GM12891 (cell line): ENCODE measurements at places on chromosomes 1 and 21.

DNA sequence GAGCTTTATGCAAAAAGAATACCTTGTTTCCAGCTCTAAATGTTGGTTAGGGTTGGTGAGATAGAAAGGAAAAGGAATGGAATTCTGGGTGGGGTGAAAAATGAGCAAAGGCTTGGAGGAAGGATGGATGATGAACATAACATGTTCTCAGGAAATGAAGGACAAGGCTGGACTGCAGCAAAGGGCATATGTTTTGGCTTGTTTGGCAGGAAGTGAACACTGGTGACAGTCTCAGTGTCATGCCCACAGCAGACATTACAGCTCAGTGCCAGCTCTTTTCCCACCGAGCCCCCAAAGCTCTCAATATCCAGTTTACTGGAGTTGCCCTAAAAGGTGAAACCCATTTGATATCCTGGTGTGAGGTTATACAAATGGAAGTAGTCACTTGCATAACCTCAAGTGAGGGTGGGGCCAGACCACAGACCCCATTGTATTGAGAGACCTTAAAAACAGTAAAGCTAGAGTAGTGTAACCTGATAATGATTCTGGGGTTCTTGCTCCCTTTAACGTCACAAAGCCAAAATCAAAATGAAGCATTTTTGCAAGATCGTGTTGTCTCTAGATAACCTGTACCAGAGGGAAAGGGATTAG, 270.6 kb downstream of the NFIA start:
- no peak for DNase-seq

DNA sequence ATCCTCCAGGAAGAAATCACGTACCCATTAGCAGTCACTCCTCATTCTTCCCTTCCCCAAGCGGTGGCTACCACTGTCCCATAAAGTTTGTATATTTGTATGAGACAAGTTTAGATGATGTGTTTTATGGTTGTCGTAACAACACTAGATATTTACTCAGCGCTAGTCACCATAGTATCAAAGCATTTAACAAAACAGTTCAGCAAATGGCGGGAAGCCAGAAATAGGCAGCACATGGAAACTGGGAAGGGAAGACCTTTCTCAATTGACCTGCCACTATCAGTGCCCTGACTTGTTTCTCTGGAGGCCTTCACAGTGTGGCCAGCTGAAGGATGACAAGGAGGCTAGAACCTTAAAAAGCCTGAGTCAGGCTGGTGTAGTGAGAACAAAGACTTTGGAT, 31.1 kb downstream of the CNST start:
- no peak for DNase-seq

DNA sequence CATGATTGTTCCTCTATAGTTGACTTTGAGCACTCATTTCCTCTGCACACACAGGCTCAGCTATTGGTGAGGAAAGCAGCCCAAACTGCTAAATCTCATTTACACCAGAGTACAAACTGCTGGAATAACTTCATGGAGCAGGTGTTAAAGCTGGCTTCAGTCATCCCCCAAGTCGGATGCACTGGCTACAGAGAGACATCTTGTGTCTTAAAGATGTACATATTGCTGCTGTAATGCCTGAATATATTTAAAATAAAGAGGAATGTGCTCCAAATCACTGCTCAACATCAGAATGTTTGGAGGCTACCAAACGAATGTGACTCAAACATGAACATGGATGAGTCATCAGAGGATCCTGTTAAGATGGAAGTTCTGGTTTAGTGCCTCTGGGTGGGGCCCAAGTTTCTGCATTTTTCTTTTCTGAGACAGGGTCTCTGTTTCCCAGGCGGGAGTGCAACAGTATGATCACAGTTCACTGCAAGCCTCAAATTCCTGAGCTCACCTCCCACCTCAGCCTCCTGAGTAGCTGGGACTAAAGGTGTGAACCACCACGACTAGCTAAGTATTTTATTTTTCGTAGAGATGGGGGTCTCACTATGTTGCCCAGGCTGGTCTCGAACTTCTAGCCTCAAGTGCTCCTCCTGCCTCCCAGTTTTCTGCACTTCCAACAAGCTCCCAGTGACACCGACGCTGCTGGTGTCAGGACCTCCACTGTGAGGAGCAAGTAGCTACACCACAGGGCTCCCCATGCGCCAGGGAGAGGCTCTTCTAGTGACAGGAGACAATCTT, 79.0 kb upstream of the KRTAP19-8 start:
- DNase-seq = no peak

- DNase-seq = no peak
Measured at GRCh38 chr1:191876631-191877030, 281.6 kb upstream of the RGS18 start.

- DNase-seq = no peak
Measured at GRCh38 chr1:16156848-16157495, 1.1 kb upstream of the EPHA2 start.

DNA sequence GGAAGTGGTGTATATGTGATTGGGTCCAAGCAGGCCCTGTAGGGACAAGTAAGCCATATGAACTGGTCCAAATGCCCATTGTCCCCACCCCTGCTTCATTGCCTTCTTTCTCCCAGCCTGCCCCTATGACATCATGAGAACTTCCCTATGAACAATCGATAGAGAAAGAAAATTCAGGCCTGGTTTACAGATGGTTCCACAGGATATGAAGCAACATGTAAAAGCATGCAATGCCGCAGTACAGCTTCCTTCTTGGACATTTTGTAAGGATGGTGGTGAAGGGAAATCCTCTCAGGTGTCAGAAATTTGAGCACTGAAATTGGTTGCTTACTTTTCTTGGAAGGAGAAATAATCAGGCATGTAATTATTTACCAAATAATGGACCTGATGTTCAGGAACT, 581.7 kb downstream of the MRPL39 start:
- no peak for DNase-seq

DNA sequence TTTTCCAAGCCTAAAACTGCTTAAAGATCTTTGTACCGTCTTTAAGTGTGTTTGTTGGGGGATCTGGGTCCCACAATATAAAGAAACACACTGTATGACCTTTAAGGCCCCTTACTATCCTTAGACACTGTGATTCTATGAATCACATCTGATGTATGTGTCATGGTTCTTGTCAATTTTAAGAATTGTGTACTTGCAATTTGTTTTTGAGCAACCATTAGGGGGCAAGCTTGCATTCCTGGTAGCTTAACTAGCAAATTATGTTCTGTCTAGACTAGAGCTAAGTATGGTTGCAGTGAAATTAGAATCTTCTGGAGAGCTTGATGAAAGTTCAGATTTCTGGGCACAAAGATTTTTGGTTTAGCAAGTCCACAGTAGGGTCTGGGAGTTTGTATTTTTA, 219.5 kb downstream of the TPR start:
- DNase-seq = no peak

- DNase-seq = no peak
Measured at GRCh38 chr1:162056579-162056978, 12.9 kb upstream of the NOS1AP start.

- DNase-seq = no peak
Measured at GRCh38 chr1:231178970-231179369, 17.1 kb downstream of the TRIM67 start.

DNA sequence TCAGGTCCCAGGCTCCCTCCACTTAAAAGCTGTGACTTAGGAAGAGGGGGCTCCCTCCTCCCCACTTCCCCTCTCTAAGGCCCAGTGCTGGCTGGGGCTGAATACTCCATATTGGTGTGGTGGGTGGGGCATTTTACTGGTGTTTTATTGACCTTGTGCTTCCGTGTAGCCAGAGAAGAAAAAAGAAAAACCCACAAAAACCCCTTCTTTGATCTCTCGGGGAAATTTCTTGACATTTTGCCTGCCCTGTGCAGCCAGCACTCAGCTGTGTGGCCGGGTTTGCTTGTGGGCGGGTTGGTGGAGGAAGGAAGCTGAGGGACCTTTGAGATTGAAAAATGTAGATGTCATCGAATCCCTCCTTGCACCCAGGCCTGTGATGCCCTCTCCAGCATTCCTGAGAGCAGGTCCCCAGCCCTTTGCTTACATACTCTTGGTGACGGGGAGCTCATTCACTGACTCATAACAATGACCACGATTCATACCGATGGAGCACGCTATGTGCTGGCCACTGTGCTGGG, 24.8 kb downstream of the TNFRSF8 start:
- no peak for DNase-seq

DNA sequence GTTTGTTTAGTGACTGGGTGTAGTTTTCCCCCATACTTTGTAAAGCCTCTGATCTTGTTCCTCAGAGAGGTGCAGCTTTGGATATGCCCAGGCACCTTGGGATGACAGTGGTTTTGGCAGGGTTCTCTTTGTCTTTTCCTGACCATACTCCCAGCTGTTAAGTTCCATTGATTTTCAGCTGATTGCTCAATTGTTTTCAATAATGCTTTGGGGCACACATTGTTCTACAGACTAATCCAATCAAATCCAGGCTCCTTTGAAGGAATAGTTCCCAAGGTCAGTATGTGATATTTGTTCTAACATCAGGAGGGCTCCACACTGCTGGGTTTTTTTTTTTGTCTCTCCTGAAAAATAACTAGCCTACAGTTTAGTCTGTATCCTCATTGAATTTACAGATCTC, 24.8 kb downstream of the PPP2R5A start:
- DNase-seq = no peak

- DNase-seq = no peak
Measured at GRCh38 chr1:198543670-198544260, 3.3 kb upstream of the ATP6V1G3 start.

DNA sequence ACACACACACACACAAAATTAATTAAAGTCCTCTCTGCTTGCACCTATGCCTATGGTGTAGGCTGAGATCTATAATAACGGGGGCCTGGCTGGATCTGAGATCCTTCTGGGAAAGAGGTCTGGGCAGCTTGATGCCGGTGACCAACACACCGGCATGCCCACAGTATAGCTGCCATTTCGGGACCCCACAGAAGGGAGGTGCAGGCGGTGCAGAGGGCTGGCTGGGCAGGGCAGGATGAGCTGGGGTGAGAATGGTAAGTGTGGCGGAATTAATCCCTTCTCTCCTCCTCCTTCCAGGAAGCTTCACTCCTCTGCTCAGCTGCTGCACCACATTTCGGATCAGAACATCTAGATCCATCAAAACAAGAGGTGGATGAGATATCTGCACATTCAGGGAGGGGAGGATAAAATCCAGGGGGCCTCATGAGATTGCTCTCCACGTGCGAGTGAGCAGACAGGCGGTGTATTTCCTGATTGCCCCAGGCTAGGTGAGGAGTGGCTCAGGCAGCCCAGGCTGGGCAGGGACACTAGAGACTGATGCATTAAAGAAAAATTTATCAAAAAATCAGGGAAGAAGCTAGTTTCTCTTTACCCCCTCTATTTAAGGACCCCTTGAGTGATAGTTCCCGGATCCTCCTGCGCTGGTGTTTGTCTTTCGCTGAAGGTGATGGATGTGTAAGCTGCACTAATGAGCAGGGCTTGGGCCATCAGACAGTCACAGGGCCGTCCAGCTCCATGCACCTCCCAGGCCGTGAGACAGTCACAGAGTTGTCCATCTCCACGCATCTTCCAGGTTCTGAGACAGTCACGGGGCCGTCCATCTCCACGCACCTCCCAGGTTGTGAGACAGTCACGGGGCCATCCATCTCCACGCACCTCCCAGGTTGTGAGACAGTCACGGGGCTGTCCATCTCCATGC, 449.9 kb downstream of the PTPRU start:
- DNase-seq = no peak

DNA sequence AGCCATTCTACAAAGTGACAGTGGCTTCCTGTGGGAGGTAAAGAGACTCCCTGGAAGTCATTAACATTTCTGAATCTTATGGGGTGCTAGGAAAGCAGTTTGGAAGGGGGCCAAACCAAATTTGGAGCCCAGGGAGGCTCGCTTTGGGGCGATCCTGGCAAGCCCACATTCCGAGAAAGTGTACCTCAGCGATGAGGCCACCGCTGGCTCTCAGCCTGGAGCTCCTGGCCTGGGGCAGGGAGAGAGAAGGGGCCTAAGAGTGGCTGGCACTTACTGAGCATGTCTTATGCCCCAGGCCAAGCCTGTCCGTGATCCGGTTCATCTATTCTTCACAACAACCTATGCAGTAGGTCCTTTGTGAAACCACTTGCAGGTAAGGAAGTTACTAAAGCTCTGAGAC, 98.8 kb downstream of the CCDC185 start:
- DNase-seq = no peak

- DNase-seq = peak; percentile 88
Measured at GRCh38 chr1:26993237-26994019, at the start of gene TRNP1. TSS of gene TRNP1 (plus strand) at chr1:26993692. CDS start at chr1:26993787, 95 bp downstream.

DNA sequence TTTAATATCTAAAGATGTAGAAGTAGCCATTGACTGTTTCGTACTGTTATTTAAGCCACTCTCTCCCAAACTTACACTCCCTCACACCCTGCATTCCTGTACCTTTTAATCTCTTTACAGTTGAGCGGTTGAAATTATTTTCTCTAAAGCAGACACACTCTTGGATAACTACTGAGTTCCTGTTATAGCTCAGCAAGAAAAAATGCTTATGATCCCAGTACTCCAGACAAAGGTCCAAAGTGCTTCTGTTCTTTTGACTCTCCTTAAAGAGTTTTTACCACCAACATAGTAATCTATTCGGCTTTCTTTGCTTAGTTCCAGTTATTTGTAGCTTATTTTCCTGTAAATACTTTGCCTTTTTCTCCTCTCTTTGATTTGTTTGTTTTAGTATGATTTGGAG, 100.1 kb downstream of the ATF6 start:
- no peak for DNase-seq

GRCh38 chr1:53325326-53326087, 2.4 kb downstream of the LRP8 start:
- DNase-seq = no peak

- DNase-seq = no peak
Measured at GRCh38 chr1:118783095-118783758, 204.9 kb downstream of the TBX15 start.

DNA sequence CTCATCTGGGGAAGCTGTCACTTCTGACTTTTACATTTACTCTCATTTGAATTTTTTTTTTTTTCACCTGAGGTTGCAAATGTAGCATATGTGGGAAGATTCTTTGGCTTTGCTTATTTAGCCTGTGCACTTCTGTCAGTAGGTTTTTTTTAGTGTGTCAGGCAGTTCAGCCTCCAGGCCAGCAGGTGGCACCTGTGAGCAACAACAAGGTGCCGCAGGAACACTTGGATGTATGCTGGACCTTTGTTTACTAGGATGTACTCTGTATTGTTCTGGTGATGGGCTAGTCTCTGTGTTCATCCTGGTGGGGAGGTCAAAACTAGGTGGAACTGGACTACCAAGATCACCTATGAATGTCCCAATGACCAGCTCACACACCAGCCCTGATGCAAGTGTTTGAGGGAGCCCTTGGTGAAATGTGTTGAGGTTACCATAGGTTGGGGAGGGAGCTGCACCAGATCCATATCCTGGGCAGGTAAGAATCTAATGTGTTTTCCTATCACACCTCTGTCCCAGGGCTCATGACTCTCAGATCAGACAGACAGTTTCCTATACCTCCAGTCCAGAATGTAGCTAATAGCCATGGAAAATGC, 618.2 kb downstream of the BRINP3 start:
- DNase-seq = peak; percentile 1

DNA sequence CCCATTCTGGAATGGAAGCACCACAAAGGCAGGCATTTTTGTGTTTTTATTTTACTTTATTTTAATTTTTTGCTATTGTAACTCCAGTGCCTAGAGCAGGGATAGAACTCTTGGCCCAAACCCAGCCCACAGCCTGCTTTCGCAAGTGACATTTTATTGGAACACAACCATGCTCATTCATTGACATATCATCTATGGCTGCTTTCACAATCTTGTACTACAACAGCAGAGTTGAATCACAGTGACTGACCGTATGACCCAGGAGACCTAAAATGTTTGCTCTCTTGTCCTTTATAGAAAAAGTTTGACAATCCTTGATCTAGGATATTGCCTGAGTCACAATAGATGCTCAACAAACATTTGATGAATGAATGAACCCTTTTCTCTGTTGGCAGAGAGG, 83.9 kb upstream of the ATP1A1 start:
- DNase-seq = no peak

GRCh38 chr1:211932231-211932932, 101.8 kb upstream of the LPGAT1 start:
- no peak for DNase-seq

GRCh38 chr1:25553749-25554429, 10.5 kb downstream of the LDLRAP1 start:
- no peak for DNase-seq
